Putamen (tissue), 1 donor: ENCODE measurements at places on chromosomes 1 and 21.

GRCh38 chr1:38680801-38681510 is 178.6 kb downstream of the RRAGC start:
- DNase-seq = no peak

GRCh38 chr1:169571450-169571849 is 14.8 kb downstream of the F5 start:
- no peak for DNase-seq

- DNase-seq = no peak
Observed at GRCh38 chr1:232369451-232370296, 260.3 kb downstream of the SIPA1L2 start.

- no peak for DNase-seq
Observed at GRCh38 chr1:208300084-208300770, 56.0 kb upstream of the PLXNA2 start.

- no peak for DNase-seq
Observed at GRCh38 chr1:198934426-198934825, 295.6 kb downstream of the PTPRC start.

- no peak for DNase-seq
Observed at GRCh38 chr21:30408782-30409494, 13.1 kb downstream of the KRTAP13-1 start.

DNA sequence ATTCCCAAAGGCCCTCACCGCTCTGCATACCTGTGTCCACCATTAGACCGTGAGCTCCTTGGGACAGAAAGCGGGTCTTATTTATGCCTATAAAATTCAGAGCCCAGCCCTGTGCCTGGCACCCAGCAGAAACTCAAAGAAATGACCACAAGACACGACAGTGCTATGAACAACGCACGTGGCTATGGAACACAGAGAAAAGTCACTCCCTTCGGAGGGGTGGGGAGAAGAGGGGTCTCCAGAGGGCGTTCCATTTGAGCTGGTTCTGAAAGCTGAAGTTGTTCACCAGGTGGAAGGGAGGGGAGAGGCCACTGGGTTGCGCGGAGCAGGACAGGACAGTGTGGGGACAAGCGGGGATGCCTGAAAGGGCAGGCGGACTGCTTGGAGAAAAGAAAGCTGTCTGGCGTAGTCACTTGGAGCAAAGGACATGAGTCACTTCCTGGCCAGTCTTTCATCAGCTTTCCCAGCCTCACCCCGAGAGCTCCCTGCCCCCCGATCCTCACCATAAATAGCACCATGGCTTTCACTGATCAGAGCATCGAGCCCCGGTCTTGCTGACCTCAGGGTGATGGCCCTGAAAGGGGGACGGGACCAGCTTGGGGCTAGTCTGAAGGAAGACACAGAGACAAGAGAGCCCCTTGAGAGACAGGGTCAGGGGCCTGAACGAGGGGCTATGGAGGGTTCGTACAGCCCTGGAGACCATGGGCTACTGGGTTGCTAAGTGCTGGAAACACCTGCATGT is 28.5 kb downstream of the ECE1 start:
- DNase-seq = no peak

DNA sequence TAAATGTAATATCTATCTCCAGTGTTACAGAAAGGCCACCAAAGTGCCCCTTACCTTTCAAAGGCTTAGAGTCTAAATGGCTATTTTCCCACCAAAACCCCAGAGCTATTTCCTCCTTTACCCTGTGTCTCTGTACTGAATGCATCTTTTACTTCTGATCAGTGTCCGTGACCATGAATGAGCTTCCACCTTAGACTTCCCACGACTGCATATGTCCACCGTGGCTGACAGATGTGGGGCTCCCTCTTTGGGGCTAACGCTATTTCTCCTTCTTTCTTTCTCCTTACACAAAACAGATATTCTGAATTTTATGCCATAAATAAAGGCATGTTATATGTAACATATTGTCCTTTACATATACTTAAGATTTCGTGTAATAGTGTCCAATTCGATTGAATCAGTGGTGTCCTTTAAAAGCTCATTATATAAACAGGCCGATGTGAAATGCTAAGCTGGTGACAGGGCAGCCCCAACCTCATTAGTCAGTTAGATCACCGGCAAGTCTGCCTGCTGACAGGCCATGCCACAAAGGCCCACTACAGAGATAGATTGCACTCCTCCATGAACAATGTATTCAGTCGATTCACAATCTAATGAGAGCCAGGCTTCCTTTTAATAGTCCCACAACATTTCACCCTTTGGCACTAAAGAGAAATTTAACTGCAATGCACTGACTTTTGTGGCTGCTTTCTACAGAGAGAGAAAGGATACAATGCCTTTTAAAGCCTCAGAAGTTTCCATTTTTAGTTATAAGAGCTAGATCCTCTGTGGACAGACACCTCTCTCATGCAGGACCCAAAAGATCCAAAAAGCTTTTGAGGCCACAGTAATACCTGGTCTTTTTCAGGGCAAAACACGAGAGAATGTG is 297.9 kb downstream of the PCP4 start:
- DNase-seq = no peak

- no peak for DNase-seq
Observed at GRCh38 chr1:192846950-192847349, 38.1 kb downstream of the RGS2 start.

DNA sequence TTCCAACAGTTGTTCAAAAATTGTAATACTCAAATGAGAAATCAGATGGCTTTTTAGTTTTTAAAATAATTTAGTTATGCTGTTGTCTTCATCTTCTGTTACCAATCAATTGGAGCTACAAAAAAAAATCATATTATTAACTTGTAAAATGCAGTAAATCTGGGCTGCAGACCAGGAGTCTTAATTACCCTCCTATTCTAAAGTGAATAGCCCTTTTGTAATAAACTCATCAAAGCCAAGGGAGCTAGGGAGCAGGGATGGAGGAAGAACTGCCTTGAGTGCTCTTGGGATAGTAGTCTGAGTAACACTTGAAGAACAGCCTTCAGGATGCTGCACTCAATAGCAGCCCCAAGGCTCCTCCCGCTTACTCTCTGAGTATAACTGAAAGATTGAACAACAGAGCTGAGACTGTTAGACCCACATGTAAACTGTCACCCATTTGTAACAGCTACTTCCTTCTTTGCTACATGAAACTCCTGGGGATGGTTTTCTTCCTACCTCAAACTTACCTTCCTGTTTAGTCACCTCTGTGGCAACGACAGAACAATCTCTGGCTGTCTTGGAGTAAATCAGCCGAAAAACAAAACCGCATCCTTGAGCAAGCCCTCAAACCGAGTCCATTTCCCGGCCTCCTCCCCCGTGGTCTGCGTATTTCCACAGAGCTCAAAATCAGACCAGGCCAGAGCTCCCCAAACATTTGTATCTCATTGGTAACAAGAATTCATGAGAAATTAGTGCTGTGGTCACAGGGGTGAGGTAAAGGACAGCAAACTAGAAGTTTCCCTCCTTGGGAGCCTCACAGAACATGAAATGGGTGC is 55.9 kb downstream of the CD58 start:
- DNase-seq = no peak

GRCh38 chr21:34511787-34512455 is at the start of gene KCNE1:
Gene KCNE1, minus strand, starts transcription at chr21:34512210. Its CDS starts 62,576 bp downstream, at chr21:34449634.
- no peak for DNase-seq

- DNase-seq = no peak
Observed at GRCh38 chr1:45952072-45952471, 148.7 kb downstream of the MAST2 start.

- DNase-seq = no peak
Observed at GRCh38 chr1:191889623-191890003, 268.6 kb upstream of the RGS18 start.

- no peak for DNase-seq
Observed at GRCh38 chr1:107076841-107077240, 20.4 kb downstream of the PRMT6 start.

GRCh38 chr1:48761411-48761810 is 15.3 kb downstream of the BEND5 start:
- no peak for DNase-seq

DNA sequence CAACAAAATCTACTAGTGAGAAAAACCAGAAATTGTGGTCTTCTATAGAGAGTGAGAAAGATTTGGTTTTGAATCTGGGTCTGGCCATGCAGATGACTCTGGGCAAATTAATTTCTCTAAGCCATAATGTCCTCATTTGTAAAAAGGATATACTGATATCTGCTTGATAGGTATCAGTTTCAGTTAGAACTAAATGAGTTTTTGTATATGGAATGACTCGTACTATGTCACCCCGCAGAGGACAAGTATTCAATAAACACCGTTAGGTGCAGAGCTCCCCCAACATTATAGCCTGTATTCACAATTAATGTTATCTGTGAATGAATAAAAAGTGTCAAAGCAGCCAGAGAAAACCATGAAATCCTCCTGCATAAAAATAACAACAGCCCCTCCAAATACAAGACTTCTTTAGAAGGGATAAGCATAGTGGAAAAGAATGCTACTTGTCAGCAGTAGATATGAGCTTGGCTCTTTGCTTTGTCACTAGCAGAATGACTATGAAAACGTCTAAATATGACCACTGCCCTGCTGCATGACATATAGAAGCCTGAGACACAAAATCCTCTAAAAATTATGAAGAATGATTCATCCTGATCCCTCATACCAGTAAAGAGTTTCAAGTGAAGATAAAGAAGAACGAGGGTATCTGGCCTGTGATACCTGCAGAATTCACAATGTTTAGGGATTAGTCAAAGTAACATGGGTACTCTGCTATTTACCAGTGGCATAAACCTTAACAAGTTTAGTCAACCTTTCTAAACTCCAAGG is 17.8 kb downstream of the SCAF4 start:
- no peak for DNase-seq

GRCh38 chr1:205047764-205048231 is 4.8 kb downstream of the CNTN2 start:
- DNase-seq = peak; percentile 76

DNA sequence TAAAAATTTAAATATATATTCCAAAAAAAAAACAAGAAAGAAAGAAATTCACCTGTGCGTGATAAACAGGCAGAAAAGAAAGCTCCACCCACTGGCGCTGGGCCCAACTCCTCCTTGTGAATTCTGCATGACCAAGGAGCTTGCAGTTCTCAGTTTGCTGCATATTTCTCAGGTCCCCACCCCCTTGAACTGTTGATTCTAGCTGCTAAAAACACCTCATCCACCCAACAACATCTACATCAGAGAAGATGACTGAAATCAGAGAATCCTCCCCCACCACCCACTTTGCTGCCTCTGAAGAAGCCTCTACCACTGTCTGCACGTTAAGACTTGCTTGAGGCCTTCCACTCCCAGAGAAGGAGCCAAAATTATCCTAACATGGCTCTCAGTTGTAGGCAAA is 104.8 kb downstream of the RGS2 start:
- no peak for DNase-seq

DNA sequence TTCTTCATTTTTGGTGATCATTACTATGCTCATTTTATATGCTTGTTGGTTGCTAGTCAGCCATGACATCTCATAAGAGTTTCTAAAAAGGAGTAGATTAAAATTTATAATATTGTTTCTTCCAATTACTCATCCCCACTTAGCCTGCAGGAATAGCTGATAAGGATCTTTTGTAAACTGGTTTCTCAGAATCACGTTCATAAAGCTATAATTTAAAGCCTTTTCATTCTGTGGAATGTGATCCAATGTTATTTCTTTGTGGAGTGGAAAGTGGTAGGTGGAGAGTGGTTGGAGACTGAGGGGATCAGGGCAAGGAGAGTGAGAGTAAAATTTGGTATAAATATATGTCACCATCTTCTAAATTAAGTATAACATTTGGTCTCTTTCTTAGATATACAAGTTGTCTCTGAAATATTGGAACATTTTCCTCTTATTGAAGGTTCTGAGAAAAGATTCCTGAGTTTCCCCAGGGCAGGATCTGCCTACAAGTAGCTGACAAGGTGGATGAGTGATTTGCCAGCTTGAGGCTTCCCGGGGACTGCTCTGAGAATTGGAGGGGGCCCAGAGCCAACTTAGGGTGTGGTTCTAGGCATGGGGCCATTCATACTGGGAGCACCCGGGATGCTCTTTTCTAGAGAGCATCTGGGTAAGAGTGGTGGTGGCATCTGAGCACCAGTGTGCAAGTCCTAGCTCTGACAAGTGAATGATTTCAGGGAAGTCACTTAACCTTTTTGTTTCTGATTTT is 116.4 kb downstream of the TBX19 start:
- DNase-seq = no peak

DNA sequence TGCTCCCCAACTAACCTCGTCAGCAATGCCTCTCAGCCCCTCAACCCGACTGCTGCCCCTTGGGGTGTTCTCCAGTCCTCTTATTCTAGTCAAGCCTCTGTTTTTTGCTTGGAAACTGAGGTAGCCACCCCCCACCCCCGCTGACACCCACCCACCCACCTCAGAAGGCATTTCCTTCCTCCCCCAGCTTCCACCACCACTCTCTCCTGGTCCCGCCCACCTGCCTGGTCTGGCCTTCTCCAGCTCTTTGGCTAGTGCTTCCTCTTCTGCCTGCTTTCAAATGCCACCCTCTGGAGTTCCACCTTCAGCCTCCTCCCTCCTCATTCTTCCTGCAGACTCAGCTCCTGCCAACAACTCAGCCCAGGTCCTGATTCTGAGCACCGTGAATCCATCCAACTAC is 35.3 kb downstream of the OLFML2B start:
- DNase-seq = no peak

GRCh38 chr1:67723620-67724019 is 38.6 kb downstream of the GADD45A start:
- no peak for DNase-seq
